ENCODE measurements at places on chromosomes 4 and X.

GRCh38 chr4:87498446-87498900, 30.7 kb downstream of the SPARCL1 start:
- DNase-seq: peak; percentile 10

DNA sequence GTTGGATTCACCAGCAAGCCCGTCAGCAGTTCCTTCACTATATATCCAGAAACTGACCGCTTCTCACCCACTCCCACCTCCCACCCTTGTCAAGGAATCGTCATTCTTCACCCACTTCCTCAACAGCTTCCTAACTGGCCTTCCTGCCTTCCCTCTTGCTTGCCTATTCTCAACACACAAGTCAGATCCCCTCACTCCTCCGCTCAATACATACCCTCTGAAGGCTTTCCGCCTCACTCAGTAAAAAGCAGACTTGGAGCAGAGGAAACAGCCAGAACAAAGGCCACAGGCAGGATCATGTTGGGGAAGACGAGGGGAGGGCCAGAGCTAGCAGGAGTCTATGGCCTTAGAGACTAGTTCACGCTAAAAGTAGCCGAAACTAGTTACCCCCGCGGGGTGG, 23.7 kb downstream of the RWDD4 start:
- peak; percentile 50 for DNase-seq

- no peak for DNase-seq
Measured at GRCh38 chrX:51456246-51456645, 40.1 kb downstream of the NUDT11 start.

DNA sequence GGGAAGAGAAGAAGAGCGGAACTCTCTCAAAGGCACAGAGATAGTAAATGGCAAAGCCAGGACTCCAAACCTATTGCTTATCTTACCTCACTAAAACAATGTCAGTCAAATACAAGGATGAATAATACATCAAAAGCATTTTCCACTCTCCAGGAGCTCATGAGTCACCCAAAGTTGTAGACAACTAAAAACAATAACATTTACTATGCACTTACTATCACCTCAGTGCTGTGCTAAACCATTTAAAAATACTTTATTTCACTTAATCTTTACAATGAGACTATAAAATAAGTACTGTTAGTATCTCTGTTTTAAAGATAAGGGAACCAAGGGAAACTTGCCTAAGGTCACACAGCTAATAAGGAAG, 163.2 kb upstream of the SPANXC start:
- DNase-seq: no peak

DNA sequence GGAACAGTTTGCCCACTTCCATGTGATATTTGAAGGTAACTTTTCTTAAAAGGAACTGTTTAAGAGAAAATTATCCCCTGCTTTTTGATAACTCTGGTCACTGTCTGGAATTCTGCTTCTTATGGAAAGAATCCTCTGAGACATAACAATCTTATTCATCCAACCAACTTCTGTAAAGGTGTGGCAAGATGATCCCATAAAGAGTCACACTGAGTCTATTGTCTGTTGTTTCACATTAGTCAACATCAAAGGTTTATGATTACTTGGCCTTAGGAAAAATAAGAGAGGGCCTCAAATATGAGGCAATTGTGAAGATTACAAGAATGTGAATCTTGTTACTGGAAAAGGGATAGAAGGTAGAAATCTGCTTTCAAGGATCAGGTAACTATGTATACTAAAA, 88.0 kb upstream of the MAGEB18 start:
- DNase-seq: no peak

DNA sequence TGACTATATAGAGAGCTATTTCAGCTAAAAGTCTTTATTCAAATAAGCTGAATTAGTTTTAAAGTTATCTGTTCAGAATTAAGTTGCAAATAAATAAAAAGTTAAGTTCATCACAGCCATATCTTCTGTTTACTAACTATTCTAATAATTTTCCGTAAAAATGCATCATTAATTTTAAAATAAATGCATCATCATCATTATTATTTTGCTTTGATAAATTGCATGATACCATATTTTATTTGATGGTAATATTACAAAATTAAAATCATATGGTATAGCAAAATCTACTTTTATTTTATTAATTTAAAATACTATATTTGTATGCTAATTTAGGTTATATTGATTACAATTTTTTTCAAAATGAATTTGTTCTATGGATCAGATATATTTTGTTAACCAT, 357.3 kb upstream of the NDST4 start:
- DNase-seq: no peak

DNA sequence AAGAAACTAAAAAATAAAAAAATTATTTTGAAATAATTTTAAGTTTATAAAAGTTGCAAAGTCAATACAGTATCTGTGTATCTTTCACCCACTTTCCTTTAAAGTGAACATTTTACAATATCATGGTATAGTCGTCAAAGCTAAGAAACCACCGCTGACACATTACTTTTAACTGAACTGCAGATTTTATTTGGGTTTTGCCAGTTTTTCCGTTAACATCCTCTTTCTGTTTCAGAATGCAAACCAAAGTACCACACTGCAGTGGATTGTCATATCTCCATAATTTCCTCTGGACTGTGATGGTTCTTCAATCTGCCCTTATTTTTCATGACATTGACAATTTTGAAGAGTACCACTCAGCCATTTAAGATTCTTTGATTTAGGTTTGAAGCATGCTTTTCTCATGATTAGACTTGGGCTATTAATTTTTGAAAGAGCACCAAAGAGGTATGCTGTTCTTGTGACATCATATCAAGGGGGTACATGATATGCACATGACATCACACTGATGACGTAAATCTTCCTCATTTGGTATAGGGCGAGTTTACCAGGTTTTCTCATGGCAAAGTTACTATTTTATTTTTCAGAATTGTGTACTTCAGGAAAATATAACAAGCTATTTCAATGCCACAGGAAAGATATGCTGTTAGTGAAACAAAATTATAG, 3.6 kb upstream of the CXCL1 start:
- no peak for DNase-seq

GRCh38 chr4:41287005-41287404, 30.3 kb downstream of the UCHL1 start:
- DNase-seq: no peak

DNA sequence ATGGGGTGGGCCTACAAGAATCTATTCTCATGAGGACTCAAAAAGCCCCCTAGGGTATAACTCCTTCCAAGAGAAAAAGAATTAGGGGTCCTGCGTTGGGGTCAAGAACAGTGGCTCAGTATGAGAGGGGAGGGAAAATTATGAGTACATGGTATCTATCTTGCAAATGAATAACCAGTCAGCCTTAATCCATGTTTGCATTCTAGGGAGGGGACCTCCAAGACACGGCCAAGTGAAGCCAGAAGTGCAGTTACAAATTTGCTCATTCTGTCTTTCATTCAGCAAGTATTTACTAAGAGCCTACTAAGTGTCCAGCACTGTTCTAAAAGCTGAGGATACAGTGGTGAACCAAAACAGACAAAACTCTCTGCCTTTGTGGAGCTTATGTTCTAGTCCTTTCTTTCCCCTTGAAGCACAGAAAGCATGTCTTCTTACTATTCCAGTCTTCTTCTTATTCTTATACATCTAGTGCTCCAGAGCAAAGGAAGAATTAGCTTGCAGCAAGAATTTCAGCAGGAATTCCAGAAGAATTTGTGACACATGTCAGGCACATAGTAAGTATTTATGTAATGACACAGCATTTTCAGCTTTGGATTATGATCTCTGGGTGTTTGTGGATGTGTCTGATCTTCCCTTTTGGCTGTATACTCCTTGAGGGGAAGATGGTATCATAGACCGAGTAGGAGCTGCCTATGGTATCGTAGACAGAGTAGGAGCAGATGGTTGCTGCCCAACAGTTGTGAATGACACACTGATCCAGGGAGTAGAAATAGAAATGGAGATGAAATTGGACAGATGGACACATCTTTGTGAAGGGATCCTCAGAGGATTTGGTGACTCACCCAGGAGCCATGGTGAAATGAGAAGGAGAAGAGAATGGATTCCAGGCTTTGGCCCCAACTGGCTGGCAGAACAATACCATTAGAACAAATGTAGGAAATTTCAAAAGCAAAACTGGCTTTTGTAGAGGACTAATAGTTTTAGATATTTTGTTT, 75.9 kb downstream of the COQ2 start:
- no peak for DNase-seq

GRCh38 chrX:118720058-118720707, 7.2 kb upstream of the IL13RA1 start:
- no peak for DNase-seq

- peak; percentile 78 for DNase-seq
Measured at GRCh38 chrX:12974796-12975669, at the start of gene TMSB4X. TMSB4X (plus strand) TSS chrX:12975110.
